Effector memory CD8-positive, alpha-beta T cell (primary cell): ENCODE measurements at places on chromosomes 11 and 22.
A peak's percentile ranks its signal among the peaks of the same experiment; 100 is the strongest.

DNA sequence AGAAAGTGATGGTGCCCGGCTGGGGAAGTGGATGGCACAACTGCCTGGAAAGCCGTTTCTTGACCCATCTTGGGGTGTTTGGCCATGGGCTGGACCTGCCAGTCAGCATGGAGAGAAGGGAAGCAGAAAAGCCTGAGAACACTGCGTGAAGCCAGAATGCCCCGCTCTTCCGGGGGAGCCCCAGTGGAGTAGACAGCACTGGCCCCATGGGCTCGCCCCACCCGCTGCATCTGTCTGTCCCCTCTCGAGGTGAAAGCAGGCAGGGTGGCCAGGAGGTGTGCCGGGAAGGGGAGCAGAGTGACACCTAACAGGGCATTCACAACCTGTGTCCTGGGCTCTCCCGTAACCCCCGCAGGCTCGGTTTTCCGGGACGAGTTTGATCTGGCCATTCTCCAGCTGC lies 57.1 kb upstream of the TBCEL start:
- DNase-seq = no peak

DNA sequence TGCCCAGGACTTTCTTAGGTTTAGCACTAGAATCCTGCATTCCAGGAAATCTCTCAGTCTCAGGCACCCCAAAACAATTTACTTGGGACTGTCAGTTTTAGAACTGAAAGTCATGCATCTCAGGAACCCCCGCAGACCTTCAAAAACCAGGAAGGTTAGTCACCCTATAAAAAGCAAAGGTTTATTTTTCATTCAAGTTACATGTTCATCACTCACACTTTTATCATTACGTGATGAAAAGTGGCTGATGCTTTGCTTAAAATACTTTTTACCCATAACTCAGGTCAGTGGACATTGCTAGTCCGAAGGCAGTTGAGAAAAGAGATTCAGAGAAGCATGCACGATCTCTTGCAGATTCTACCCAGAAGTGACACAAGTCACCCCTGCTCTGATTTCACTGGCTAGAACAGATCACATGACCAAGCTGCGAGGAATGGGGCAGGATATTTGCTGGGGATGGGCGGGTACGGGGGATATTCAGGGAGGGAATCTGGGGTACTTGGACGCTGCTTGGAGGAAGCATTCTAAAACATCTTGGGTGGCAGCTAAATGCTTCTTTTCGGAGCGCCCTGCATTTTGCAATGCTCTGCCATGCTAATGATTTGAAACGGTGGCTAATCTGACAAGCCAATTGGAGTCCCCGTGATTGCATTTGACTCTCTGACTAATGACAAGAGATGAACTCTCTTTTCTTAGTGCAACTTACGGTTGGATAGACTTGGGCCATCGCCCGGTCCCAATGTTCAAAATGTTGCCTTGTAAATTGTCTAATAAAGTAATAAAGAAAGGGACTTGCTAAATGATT lies 110.2 kb downstream of the MIAT start:
- no peak for DNase-seq

DNA sequence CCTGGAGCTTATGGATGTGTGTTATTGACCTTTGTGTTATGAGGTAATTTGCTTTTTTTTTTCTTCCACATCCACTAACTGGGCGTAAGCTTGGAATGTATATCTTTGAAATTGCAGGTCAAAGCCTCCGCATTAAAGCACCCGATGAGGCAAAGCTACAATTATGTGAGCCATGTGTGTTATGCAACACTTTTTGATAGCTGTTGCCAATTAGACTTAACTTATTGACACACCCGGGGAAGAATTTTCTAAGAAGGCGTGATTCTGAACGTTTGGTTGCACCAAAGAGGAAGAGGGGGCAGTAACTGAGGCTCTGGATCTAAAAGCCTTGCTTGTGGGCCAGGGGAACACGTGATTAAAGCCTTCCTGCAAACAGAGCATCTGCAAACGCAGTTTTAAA lies 610 bp upstream of the TEX12 start:
- DNase-seq = no peak

DNA sequence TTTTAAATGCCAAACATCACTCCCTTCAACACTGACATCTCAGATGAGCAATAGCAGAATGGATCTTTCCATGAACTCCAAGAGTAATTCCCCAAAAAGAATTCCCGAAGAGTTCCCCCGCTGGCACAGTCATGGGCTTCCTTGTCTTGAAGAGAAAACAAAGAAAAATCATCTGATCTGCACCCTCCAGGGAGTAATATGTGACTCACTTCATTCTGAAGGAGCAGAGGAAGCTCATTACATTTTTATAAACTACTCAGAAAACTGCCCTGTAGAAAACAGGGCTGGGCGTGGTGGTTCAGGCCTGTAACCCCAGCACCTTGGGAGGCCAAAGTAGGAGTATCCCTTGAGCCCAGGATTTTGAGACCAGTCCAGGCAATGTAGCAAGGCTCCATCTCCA lies 35.7 kb downstream of the CELSR1 start:
- DNase-seq = no peak

DNA sequence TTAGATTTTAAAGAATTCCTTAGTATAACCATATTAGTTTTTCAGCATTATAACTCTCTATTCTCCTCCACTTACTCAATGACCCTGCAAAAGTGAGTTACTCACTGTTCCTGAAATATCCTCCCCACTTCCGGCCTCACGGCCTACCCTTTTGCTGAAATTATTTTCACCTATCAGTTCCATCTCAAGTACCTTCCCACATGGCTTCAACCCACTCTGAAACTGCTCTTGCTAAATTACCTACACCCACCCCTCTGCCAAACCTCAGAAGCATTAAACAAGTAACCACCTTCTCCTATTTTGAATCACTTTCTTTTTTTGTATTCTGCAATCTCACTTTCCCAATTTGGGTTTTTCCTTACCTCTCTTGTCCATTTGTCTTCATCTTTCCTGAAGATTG lies 37.7 kb downstream of the OR5P2 start:
- no peak for DNase-seq

GRCh38 chr11:78426845-78427244 lies 9.2 kb upstream of the GAB2 start:
- no peak for DNase-seq

- no peak for DNase-seq
Observed at GRCh38 chr11:131350872-131351271, 19.5 kb upstream of the NTM start.

- no peak for DNase-seq
Observed at GRCh38 chr11:128596250-128596649, 8.9 kb upstream of the ETS1 start.

- DNase-seq = no peak
Observed at GRCh38 chr11:34105957-34106504, 602 bp downstream of the NAT10 start.

DNA sequence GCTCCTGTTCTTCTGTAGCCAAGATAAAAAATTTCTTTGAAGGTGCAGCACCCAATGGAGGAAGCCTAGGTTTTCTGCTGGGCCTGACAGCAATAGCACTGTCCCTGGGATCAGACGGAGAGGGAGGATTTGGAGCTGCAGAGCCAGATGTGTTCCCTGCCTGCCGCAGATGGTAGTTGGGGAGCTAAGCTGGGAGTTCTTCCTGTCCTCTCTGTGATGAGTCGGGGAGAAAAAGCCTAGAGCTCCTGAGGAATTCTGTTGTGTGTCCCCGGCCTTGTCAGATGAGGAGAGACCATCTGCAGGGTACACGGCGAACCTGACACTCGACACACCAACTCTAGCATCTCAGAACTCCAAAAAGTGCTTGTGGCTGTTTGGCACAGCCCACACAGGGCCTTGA lies 103.8 kb upstream of the CRYBB3 start:
- DNase-seq = no peak

DNA sequence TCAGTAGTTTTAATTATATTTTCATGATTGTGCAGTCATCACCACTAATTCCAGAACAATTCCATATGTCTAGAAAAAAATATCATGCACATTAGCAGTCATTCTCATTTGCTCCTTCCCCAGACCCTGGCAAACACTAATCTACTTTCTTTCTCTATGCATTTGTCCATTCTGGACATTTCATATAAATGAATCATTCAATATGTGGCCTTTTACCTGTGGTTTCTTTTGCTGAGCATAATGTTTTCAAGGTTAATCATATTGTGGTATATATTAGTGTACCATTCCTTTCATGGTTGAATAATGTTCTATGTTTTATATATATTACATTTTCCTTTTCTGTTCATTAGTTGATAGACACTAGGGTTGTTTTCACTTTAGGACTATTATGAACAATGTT lies 811.1 kb upstream of the RAG2 start:
- DNase-seq = no peak

DNA sequence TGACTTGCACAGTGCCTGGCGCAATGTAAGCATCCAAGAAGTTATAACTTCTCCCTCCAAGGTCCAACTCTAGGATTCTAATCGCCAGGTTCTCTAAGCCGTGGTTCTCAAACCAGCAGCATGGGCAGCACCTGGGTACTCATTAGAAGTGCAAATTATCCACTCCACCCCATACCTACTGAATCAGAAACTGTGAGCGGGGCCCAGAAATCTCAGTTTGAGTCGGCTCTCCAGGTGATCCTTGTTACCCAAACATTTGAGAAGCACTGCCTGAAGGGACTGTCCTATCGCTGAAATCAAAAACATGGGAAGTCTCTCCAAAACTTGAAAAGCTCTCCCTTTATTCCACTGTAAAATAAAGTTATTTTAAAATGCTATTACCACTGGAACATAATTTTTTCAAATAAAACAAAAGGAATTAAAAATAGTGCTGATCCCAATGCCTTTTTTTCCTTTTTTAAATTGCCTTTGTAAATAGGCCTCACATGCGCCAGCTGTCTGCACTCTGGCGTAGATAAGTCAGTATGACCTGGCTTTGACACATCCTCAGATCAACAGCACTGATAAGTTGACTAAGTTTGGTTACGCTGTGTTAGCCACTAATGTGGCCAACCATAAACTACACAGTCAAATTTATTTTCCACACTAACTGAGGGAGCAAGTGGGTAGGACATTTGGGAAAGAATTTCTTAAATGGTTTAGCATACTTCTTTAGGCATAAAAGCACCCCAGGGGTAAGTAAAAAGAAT lies 8.4 kb upstream of the CTR9 start:
- DNase-seq = peak; percentile 36

- no peak for DNase-seq
Observed at GRCh38 chr11:26319906-26320305, 12.0 kb upstream of the ANO3 start.

GRCh38 chr11:132734217-132734616 lies 798.1 kb downstream of the OPCML start:
- DNase-seq = no peak
